ENCODE measurements at places on chromosomes 2 and 18.

DNA sequence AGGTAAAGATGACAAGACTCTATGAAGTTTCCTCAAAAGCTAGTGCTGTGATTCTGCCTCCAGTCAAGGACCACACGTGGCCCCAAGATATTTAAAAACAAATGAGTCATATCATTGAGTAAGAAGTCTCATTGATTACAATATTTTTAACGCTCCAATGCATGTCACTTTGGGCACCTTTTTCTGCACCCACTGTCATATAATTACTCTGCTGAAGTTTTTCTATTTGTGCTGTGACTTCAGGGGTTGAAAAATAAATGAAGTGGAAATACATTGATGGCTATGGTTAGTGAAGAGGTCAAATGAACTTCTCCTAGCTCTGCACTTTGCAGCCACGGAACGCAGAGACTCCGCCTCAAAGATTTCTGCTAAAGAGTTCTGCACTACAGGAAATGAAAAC lies 344.3 kb upstream of the KYNU start:
- no peak for DNase-seq

- DNase-seq = no peak
These were observed 53.0 kb downstream of the EPAS1 start for GRCh38 chr2:46350029-46350689.

- peak; percentile 11 for DNase-seq
These were observed 805 bp downstream of the LIMS2 start for GRCh38 chr2:127674241-127675209.

- DNase-seq = no peak
These were observed 157.4 kb downstream of the SUCLG1 start for GRCh38 chr2:84301717-84302116.

- peak; percentile 25 for DNase-seq
These were observed 128.5 kb downstream of the STK39 start for GRCh38 chr2:168118733-168119514.

DNA sequence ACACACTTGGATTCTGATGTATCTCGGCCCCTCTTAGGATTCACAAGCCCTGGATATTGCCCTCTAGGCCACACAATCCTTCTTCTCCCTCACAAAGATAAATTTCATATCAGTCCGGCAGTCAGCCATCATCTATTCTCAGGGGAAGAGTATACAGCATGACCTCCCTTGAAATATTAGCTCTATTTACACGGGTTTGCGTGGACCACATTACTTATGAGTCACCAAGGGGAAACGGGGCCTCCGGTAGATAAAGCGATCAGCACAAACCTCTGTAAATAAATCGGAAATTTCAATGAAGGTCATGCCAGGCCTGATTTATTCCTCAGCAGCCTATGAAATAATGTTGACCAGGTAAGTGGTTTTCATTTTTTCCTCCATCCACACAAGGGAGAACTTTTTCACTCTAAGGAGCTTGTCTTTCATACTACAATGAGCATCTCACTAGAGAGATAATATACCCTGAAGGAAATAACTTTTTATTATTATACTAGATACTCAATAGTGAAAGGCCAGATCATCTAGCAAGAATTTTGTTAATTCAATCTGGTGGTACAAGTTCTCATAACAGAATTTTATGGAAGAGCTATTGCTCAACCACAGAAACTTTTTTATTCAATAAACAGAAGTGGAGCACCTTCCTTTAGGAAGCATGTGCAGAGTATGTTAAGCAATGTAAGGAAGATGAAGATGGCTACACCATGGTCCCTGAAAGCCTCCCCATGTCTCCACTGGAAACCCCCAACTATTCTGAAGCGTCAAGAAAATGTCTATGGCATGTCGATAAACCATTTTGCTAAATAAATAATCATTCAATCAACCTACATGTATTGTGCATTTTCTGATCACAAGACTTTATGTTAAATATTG lies 125.2 kb upstream of the PIK3C3 start:
- DNase-seq = no peak

- DNase-seq = no peak
These were observed 36.5 kb upstream of the SIX2 start for GRCh38 chr2:45045706-45046105.

DNA sequence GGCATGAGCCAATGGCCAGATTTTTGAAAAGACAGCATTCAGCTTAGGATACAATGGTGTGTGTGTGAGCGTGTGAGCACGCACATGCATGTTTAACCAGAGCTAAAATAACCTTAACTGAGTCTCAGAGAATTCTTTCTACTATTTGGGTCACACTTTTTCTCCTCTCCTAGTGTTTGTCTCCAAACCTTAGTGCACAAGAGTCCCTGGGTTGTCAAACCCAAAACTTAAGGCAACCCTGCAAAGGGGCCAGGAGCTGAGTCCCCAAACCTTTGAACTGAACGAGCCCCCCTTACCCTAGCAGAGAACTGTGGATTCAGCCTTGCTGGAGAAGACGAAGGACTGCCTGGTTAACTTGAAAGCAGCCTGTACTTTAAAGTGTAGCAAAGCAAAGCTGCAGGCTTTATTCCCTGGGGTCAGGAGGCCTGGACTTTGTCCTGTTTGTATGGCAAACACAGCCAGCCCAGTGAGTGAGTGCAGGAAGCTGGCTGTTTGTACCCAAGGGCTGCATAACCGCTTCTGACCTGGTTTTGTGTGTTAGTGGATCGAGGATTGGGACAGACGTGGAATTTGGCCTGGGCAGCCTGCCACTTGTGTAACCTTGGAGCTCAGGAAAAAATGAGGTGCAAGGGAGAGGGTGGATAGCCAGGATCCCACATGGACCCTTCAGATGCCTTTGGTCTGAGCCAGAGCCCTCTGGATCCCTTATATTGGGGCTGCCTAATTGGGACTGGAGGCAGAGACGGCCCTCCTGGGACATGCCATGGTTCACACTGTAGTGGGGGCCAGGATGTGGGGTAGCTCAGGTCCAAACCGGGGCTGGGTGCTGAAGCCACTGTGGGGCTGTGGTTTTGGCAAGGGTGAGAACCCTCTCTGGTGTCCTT lies 6.4 kb upstream of the PSMD1 start:
- peak; percentile 31 for DNase-seq

- no peak for DNase-seq
These were observed 257.4 kb upstream of the RBMS1 start for GRCh38 chr2:160751021-160751420.

DNA sequence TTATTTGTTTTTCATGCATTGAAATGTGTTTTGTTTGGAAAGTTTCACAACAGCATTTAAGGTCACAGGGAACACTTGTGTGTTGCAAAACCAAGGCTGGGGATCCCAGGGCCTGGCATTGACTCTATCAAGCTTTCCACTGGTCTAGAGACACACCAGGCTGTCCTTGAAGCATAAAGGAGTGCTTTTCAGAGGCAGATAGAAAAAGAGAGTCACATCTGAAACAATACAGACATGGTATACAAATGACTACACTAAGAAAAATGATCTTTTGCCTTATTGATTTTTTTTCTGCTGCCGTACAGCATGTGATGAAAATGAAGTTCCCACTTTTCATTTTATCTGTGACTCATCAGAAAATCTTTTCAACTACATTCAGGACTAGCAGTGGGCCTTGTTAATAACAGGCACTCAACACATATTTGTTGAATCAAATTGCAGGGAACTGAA lies 61.9 kb upstream of the ZCCHC2 start:
- no peak for DNase-seq

DNA sequence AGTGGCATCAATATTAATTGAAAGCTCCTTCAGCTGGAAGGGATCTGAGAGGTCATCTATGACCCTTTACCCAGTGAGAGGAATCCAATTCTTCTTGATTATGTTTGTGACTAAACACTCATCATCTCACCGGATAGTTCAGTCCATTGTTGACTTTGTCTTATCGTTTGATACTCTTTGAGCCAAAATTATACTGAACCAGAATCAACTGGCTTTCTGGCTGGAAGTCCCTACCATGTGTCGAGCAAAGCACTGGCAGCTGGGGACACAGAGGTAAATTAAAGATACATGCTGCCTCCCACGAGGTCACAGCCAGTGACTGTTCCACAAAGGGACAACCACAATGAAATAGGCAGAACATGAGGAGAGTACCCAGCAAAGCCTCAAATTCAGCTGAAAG lies 91.4 kb upstream of the FHL2 start:
- DNase-seq = no peak

DNA sequence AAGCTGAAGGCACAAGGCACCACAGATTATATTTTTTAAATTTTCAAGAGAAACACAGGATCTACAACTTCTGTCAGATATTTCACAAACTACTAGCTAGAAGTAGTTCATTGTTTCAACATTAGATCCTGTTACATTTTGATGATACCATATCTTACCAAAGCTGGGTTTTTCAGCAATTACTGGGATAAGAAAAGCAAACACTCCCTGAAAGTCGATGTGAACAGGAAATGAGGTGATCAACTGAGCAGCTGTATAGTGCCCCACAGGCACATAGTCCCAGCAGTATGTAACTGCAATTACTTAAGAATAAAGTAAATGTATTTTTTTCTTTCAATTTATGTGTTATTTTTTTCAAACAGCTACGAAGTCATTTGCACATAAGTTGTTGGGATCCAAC lies 103.5 kb downstream of the DNER start:
- DNase-seq = no peak

DNA sequence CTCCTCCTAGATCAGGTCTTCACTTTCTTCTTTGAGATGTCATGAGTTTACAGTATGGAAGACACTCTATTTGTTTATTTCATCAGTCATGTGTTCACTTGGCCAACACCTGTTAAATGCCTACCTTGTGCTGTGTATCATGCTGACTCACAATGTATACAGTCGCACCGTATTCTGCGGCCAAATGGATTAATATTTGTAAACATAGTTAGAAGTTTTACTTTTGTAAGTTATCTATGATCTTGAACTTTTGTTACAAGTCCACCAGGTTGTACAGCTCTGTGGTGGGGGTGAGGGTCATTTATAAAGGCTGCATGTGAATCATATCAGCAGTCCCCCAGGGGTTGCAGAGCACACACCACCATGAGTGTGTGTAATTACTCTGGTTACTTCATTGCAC lies 408.7 kb upstream of the NRP2 start:
- no peak for DNase-seq

DNA sequence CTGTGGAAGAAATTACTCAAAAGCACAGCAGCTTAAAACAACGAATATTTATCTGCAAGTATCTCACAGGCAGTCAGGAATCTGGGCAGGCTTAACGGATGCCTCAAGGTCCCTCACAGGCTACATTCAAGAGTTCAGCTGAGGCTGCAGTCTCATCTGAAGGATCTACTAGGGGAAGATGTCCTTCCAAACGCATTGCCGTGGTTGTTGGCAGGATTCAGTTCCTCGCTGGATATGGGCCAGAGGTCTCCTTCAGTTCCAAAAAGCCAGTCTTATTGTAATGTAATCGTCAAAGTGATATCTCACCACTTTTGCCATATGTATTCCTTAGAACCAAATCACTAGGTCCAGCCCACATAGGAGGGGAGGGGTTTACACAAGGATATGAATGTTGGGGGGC lies 98.2 kb upstream of the EPAS1 start:
- no peak for DNase-seq

- DNase-seq = no peak
These were observed 74.3 kb downstream of the BCL2L11 start for GRCh38 chr2:111194835-111195621.

DNA sequence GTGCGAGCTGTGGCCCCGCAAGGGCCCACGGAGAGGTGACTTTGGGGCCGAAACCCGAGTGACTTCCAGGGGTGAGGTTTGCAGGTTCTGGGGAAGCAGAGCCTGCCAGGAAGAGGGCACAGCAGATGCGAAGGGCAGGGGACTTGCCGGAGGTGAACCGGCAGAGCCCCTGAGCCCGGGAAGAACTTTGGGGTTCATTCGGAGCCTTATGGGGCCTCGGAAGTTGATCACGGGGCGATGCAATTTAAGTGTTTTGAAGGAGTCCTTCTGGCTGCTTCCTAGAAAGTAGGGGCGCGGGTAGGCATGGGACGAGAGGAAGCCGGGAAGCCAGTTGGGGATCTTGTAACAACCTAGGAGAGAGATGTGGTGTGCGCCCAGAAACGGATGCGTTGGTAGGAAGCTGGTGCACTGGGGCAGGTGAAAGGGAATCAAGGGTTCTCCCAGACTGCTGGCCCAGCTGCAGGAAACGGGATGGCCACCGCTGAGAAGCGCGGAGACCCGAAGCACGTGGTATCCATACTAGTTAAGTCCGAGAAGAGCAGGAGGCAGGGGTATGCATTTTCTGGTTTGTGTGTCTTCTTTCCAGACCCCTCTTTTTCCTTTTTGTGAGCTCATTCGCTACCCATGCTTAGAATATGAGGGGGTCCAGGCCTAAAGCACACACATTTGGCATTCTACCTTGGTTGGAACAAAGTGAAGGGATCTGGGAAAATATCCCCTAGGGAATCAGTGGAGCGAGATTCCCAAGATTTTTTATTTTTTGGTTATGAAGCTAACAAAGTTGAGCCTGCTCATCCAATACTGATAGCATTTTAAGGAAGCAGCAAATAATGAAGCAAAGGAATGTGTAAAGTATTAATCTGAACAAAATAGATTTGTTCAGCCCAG lies 758 bp downstream of the SCLY start:
- DNase-seq = peak; percentile 28

DNA sequence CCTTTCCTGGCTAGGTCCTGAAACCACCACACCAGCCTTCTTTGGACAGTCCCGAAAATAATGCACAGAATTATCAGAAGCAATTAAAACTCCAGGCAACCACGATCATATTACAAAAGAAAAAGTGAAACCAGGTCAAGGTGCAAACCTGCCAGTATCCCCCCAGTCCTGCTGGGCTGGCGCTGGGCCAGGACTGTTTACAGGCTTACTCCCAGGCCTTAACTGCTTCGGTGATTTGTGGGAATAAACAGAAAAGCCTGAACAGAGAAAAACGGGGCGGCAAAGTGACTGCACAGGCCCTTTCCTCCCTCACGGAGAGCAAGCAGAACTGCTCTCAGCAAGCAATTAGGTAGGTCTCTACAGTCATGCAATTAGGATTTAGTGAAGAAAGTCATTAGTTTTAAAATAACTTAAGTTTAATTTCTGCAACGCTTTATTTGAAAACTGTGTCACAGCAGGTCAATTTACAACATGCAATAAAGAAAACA lies 1.3 kb downstream of the HDAC4 start:
- DNase-seq = peak; percentile 43

- no peak for DNase-seq
These were observed 33.7 kb upstream of the RFX8 start for GRCh38 chr2:101508636-101509035.

DNA sequence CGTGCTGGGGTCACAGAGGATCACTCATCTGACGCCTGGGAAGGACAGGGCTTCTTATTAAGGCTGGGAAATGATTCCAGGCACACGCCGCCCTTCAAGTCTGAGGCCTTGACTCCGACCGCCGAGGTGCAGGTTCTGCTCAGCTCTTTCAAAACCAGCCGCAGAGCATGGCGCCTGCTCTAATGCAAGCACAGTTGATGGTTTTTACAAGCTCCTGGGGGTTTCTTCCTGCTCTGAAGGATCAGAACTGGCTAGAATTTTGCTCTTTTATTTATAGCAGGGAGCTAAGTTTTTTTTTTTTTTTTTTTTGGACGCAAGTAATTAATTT lies 32.0 kb downstream of the CDCA7 start:
- DNase-seq = no peak

Data from LoVo (cell line).